ENCODE measurements at places on chromosomes 4 and X.
A peak's percentile ranks its signal among the peaks of the same experiment; 100 is the strongest.

DNA sequence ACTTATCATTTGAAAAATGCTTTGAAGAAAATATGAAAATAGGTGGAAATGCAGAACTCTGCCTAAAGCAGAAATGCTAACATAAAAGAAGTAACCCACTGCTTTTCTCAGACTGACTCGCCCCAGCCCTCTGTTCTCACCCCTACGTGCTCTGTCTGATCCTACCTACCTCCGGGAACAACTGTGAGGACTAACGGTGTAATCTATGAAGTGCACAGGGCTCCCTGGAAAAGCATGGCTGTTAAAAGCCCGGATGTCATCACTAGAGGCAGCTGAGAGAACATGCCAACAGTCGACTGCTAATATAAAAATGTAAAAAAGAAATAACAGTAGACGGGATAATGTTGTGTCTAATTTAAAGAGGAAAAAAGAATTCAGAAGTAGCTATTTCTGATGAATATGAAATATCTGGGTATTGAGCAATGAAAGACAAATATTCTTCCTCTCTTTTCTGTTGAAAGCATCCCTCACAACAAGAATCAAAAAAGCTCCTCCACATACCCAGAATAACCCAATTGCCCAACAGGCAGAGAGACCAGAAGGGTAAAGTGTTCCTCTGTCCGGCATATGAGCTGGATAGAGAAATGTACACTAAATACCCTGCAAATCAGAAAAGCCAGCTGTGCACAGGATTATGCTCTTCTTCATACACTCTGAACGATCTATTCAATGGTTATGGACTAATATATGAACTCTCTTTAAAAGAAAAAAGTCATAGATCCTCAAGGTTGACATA, 130.7 kb downstream of the TSPAN5 start:
- no peak for DNase-seq

- DNase-seq: no peak
These were observed 55.8 kb downstream of the EMCN start for GRCh38 chr4:100461807-100462605.

- no peak for DNase-seq
These were observed 18.3 kb downstream of the PCGF3 start for GRCh38 chr4:723751-724530.

DNA sequence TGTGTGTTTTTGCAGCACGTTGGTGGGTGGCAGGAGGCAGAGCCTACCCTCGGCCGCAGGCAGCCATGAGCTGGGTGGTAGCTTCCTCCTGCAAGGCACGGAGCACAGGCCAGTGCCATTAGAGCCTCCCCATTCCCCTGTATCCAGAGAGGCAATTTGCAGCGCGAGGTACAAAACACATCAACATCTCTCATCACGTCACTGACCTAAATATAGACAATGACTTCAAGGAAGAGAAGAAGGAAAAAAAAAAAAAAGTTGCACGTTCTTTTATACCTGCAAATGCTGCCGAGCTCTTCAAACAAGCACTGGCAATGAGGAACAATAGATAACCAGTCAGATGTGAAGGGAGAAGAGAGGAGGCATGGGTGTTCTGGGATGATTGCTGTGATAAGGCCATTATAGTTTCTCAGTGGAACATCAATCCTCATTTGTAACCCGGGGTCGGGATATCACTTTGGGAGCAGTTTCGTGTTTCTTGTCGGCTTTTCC, 159.9 kb downstream of the MGST2 start:
- DNase-seq: no peak

GRCh38 chr4:56261027-56261426, 126.3 kb downstream of the AASDH start:
- no peak for DNase-seq

GRCh38 chr4:4206204-4206603, 20.5 kb downstream of the OTOP1 start:
- DNase-seq: no peak

GRCh38 chr4:5797866-5798265, 86.9 kb downstream of the EVC start:
- DNase-seq: no peak

DNA sequence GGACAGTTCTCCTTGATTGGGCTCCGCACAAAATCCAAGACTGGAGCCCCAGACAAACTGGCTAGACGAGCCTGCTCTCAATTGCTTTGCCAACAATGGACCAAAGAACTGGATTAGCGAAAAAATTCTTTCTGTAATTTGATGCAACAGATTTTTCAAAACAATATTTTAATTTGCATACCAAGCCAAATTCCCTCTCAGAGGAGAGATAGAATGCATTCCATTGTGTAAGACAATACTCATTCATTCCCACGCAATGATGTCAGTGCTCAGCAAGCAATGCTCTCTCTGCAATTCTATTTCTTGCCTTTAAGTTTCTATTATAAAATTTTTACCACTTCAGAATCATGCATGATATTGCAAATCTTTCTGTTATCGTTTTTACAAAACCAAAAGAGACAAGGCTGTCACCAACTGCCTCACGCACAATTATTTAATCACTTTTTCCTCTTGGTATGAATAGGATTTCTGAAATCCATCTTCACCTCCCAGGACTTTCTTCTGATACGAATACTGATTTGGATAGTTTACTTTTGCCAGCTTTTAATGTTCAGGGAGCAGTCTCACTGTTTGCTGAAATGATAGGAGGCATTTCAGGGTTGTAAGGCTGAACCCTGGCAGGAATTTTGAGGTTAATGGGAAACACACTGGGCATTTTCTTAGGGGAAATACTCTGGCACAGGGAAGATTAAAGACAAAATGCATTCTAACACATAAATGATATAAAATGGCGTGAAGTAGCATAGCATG, 46.1 kb upstream of the HCCS start:
- DNase-seq: no peak

DNA sequence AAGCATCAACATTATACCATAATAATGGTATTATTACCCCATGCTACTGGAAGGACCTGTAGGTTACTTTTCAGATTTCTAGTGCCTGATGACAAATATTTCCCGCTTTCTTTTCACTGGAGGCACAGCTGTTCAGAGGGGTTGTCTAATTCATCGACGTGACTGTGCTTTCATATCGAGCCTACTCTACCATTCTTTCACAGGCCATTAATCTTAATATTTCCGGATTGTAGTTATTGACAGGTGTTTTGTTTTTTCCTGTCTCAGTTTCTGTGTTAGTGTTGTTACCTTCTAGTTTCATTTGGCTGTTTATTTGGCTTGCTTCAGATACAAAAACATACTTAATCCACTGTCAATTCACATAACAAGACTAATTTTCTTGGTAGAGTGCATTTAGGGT, 330.9 kb downstream of the SPOCK3 start:
- DNase-seq: no peak

DNA sequence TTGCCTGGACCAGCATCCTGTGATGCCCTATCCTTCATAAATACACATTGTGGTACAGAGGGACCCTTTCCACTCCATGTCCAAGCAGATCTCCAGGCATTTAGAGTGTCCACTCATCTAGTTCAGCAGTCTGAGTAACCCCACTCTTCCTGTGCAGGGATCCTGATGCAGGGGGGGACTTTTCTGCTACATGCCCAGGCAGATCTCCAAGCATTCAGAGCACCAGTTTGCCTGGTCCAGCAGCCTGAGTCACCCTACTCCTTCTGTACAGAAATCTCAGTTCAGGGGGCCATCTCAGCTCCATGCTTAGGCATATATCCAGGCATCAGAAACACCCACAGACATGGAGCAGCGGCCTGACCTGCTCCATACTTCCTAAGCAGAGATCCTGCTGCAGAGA, 1089.8 kb downstream of the FAT4 start:
- no peak for DNase-seq

DNA sequence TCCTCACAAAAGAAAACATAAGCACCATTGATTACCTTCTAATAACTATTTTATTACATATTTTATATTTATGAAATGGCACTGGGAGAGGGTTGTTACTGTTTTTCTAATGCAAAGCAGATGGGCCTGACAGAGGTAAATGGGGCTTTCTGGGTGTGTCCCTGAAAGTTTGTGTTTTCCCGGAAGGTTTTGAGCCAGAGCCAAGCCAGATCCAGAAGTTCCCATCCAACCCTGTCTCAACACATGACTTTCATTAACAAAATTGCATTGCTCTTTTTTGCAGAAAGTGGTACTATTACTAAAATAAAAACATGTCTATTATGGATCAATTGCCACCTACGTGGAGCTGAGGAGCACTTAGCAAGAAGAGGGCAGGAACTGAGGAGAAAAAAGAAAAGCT, 181.3 kb downstream of the RAB28 start:
- DNase-seq: no peak

DNA sequence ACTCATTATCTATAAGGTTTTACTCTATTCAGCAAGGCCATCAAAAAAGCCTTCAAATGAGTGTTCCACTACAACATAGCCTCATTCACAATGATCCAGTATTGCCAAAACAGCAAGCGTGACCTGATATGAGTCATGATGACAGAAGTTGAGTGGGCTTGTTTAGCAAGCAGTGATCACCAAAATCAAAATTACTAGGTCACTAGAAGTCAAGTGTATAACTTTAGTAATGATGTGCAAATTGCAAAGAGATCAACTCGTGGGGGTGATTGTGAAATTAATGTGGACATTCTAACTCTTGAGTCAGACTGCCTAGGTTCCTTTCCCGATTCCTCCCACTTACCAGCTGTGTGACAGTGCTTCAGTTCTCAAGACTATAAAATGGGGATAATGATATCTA, 124.5 kb downstream of the CHM start:
- no peak for DNase-seq

- no peak for DNase-seq
These were observed 367.3 kb downstream of the GRIA2 start for GRCh38 chr4:157587681-157588423.

DNA sequence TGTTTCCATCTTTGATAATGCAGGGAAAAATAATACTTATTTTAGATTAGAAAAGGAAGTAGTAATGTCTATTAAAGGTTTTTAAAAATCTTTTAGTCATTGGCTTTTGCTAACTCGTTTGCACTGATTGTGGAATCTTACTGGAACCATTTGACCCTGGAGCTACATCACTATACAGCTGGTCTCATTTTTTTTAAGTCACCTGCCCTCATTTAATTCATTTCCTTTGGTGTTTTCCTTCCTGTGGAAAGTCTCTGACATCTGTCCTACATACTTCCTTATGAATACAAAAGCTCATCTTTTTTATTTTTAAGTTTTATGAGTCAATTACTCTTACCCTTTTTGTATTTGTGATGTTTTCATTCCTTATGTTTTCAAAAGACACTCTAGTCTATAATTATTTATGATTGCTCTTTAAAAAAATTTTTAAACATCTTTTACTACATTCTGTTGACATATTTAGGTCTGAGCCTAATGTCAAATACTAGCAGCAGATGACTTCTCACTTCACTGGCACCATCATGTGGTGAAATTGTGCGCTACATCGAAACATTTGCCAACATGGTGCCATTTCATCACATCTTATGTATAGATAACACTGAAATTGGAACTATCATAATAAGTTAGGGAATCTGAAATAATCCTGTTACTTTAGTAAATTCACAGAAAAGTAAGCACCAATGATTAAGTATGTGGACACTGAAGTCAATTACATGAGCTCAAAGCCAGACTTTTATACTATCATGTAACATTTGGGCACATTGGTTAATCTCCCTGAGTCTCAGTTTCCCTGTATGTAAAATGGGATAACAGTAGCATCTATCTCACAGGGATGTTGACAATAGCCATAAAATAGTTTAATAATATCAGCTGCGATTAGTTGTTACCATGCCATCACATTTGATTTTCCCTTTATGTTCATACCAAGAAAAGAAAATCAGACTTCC, 9.4 kb upstream of the MMAA start:
- peak; percentile 22 for DNase-seq

- no peak for DNase-seq
These were observed 117.9 kb downstream of the COL25A1 start for GRCh38 chr4:109184491-109184961.

DNA sequence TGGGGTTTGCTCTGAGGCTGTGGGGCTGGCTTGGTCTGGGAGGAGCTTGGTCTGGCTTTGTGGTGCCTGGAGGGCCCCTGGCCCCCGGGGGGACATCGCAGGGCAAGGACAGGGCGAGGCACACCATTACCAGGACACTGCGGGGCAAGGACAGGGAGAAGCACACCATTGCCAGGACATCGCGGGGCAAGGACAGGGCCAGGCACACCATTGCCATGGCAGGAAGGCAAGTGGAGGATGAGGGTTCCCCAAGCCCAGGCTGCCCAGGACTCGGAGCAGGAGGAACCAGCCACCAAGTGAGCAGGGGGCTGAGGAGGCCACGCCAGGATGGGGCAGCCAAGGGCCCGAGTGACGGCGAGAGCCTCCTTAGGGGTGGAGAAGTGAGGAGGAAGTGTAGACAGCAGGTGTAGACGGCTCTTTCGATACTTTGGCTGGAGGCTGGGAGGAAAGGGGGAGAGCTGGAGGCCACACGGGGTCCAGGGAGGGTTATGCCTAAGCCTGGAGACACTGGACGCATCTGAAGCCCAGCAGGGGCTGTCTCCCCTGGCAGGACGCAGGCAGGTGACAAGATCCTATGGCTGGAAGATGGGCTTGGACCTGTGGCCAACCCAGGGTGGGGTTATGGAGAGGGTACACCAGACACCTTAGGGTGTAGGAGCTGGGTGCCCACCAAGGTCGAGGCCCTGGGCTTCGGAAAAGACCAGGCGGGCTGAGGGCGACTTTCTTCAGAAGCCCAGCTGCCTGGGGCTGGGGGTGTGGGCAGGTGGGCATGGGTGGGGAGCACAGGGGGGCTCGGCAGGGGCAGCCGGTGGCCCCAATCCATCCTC, 7.3 kb downstream of the NKX1-1 start:
- DNase-seq: no peak

GRCh38 chrX:10158279-10159144, 1.7 kb downstream of the CLCN4 start:
- DNase-seq: peak; percentile 24

DNA sequence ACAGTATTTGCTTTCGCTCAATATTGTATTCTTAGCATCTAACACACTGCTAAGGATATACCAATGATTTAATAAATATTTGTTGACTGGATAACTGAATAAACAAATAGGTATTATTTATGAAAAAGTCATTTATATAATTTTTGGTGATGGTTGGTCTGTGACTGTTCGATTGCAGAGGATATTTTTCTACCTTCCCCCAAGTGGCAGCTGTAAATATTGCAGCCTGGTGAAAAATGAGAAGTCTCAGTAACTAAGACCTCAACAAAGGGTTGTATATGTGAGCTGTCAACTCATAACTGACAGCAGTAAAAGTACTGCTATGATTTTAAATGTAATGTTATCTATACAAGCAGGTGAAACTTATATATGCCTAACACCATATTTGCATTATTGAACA, 36.0 kb downstream of the HTR2C start:
- no peak for DNase-seq
